ENCODE measurements at places on chromosomes 6 and 20.

DNA sequence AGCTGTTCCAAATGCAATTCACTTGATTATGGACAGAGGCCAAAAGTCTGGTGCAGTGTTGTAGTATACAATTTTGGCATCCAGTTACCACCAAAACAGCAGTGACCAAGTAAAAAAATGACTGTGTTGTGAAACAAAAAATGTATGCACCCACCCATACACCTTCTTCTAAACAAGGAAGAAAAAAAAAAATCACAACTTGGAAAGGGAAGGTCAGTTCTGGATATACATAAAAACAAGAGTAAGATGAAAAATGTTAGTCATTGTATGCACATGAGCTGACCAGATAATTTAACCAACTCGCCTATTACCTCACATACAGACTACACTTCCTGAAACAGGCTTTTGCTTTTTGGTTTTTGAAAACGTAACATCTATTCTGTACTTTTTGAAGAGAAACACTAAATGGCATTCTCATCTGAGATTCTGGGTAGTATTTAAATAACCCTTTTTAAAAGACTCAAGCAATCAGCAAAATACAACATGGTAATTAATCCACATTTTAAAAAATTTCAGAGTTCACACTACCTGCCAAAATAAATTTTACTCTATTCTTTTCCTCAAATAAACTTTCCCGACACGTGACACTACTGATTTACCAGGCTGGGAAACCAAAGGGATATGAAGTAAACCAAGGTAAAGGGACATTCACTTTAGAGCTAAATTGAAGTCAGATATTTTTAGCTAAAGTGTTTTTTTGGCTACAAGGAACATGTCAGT is 141.6 kb upstream of the SHLD1 start:
- DNase-seq: no peak

DNA sequence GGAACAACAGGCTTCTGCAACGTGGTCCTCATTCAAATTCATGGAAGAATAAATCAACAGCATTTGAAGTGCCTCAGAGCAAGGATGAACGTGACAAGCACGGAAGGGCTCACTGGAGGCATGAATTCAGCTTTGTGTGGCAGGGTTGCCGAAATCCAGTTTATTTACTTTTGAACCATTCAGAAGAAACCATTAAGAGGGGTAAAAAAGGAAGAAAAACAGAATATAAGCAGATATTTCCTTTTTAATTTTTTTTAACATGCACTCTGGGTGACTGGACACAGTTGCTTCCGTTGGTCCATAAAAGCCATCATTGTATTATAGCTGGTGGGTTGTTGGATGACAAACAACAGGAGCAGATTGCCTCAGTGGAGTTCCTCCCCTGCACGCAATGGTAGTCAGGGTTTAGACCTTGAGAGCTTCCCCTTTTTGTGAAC is 17.3 kb upstream of the SNRPB2 start:
- DNase-seq: no peak

DNA sequence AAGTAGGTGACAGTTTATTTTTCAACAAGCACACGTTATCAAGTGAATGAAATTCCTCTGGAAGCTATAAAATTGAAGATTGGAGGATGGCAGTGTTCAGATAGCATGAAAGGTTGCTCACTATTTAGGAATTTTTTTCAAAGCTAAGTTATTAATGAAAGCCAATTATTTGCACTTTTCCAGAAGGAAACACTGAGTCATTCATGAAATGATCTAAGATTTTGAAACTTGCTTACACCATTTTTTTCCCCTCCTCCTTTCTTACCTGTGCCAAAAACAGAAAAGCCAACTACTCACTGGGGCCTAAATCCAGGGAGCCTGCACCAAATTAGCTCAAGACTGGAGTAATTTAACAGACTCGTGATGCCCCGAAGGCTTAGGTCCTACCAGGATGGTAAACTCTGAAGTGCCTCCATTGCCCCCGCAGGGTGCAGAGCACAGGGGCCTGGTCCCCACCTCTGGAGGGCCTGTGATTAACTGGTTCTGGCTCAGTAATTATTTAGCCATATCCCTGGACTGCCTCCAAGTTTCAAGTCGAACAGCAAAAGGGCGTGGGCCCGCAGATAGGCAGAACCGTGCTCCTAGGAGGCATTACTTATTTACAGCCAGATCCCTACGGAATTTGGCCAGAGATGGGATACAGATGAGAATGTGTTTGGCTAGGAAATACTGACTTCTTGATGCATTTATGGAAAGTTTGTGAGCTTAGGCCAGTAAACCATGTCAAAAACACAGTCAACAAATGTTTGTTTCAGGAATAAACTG is 28.0 kb upstream of the ZNF217 start:
- no peak for DNase-seq

- DNase-seq: no peak
These were observed 17.7 kb downstream of the CST8 start for GRCh38 chr20:23508449-23509229.

DNA sequence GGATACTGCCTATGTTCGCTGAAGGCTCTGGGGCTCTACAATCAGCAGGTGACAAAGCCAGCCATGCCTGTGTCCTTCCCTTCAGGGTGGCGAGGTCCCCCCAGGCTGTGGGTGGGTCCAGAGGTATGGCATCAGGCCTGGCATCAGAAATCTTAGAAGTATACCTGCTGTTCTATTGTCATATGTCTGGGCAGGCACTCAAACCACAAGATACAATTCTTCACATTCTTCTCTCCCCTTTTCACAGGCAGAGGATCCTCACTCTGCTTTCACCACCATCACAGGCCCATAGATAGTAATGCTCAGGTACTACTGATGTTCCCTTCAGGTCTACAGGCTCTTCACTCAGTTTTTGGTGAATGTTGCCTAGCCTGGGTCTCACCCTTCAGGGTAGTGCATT is 1180.0 kb upstream of the CITED2 start:
- DNase-seq: no peak

- DNase-seq: no peak
These were observed 88.9 kb upstream of the SNAP25 start for GRCh38 chr20:10129749-10130148.

GRCh38 chr6:10800810-10801209 is 37.5 kb downstream of the MAK start:
- no peak for DNase-seq

DNA sequence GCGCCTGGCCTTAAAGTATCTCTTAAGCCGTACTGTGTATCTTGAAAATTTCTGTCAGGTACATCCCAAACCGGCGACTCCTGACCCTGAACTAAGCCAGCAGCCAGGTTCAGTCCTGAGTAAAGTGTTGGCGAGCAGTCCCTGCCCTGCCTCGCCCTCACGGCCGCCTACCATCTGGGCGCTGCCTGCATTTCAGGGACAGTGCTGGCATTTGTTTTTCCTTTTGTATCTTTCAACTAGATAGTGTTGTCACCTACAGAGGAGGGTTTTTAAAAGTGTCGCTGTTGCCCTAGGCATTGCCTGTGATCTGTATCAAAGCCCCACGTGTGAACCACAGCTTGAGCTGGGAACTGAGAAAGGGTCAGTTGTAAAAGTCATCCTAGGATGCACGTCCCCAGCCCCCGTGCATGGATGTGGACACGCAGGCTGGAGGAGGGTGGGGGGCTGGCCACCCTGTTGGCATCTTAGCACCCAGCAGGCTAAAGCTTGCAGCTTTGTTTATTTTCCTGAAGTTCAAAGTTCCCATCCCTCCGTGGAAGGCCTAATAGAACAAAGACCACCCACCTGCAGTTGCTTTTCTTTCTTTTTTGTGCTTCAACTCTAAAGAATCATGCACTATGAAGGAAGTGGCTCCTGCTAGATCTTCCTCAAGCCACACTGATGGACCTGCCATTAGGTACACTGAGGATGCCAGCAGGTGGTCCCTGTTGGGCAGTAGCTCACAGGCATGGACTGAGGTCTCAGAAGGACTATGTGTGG is 136.8 kb downstream of the ZDHHC14 start:
- no peak for DNase-seq

GRCh38 chr6:150297327-150298029 is 71.3 kb upstream of the IYD start:
- DNase-seq: no peak

- DNase-seq: no peak
These were observed 40.9 kb downstream of the RNF182 start for GRCh38 chr6:13965582-13966127.

DNA sequence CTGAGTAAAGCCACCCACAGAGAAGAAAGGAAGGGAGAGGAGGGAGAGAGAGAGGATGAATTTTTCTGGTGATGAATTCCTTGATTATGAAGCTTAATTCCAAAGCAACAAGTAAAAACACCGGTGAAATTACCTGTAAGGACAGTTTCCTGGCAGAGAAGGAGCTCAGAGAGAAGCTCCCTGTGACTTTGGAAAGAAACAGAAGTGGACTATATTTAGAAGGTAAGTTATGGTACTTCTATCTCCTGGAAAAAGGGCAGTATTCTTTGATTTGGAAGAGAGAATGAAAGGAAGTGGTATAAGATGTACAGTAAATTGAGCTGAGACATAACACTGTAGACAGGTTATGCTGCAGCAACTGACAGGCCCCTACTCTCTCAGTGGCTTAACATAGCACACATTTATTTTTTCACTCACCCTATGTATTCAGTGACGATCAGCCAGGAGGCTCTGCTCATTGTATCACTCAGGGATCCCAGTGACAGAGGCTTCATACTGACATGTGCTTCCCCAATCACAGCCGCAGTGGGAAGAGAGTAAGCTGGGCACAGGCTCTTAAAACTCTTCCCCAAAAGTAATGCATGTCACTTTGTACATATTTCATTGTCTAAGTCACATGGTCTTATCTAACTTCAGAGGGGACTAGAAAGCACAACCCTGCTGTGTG is 349.5 kb downstream of the BTBD9 start:
- DNase-seq: no peak

DNA sequence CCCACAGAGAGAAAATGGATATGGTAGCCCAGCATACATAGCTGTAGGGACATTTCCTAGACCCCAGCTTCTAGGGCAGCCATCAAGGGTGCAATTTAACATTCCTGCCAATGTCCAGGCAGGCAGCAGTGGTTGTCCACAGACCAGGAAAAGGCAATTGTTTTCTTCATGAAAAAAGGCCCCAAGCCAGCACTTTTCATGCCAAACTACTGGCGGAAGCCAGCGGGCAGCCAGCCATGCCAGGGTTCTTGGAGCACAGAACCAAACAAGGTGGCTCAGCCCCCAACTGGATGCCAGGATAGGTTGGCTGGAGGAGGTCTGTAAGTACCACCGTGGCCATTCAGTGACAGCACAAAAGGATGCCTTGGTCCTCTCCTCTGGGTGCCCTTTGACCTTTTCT is 94.6 kb downstream of the BANF2 start:
- no peak for DNase-seq

DNA sequence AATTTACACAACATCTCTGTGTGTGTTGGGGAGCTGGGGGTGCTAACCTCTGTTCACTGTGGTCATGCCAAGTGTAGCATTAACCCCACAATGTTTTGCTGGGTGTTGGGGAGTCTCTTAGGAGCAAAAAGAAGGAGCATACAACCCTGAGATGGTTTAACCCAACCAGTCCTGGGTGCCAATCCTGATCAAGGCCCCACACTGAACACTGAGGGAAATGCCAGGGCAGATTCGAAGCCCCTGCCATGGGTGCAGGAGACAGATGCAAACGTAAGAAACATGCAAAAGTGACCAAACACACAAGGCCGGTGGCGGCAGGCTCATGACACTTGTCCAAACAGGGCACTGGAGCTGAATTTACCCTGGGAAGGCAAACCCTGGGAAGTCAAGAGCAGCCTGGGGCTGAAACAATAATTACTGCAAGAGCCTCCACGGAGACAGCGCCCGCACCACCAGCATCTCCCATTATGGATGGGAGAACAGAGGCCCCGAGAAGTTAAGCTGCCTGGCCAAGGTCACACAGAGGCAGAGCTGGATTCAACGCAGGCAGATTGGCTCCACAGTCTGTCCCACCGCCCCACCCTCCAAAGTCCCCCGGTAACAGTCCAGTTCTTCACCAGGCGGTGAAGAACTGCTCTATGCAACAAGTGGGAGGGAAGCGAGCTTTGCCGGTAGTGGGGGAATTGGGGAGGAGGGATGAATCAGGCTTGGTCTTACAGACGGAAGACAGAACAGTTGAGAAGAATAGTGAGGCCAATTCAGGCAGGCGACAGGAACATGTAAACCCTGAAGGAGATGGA is 8.5 kb downstream of the ACSS1 start:
- no peak for DNase-seq

DNA sequence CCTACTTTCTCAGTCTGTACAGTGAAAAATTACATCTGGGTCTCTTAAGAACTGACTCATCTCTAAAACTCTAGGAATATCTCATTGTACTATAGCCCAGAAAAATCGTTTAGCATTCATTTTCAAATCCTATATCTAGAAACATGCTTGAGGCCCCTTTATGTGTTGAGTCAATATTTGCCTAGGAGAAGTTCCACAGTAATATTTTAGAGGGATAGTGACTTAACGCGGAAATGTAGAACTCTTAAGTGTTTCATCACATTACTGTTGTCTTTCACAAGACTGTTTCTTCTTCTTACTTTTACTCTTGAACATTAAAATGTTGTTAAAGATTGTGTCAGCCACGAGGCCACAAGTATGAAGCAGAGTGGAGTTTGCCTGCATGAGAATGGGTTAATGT is 23.0 kb upstream of the MYLIP start:
- DNase-seq: no peak

DNA sequence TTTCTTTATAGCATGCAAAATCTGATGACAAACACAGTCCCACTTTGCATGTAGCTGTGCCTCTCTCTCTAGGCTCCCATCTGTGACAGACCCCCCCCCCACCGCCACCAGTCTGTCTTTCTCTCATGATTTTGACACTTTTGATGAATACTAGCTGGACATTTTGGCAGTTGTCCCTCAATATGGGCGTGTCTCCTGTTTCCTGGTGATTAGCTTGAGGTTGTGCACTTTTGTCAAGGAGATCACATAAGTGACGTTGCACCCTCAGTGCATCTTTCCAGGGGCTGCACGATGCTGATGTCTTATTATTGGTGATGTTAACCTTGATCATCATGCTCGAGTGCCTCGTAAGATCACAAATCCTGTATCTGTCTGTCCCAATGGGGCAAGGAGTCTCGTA is 155.1 kb downstream of the EYA2 start:
- no peak for DNase-seq

DNA sequence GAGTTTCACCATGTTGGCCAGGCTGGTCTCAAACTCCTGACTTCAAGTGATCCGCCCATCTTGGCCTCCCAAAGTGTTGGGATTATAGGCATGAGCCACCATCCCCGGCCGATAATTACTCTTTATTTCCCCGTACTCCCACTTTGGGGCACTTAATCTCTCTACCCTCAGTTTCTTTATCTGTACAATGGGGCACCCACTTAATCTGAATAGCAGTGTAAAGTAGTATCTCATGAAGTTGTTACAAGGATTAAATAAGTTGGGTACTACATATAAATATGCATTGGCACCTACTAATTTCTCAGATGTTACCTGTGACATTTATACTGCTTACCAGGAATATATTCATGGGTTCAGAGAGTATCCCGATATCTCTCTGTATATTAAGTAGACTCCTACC is 15.2 kb downstream of the GINM1 start:
- no peak for DNase-seq

- no peak for DNase-seq
These were observed 1.2 kb downstream of the TCEA2 start for GRCh38 chr20:64064145-64064698.

All from spinal cord (tissue), 10 donors.